ENCODE measurements at places on chromosomes 13 and 19.
A peak's percentile ranks its signal among the peaks of the same experiment; 100 is the strongest.

DNA sequence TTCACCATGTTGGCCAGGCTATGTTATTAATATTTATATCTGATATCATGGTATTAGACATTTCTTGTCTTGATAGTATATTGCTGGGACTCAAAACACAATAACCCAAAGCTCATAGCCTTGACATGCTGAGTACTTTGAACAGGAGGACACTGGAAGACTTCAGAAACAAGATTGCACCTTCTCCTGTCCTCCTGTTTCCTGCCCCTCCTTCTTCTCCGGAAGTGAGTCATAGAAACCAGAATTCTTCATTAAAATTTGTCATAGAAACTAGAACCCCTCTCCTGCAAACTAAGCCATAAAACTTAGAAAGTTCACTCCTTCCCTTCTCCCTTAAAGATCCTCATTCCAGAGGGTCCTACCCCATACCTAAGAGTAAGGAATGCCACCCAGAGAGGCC lies 400.2 kb downstream of the SLITRK5 start:
- DNase-seq: no peak

GRCh38 chr19:30107251-30107650 lies 165.2 kb downstream of the URI1 start:
- no peak for DNase-seq

- no peak for DNase-seq
Measured at GRCh38 chr19:10812902-10813404, 23.1 kb downstream of the TMED1 start.

- DNase-seq: no peak
Measured at GRCh38 chr19:4388337-4389063, 11.8 kb downstream of the SH3GL1 start.

- no peak for DNase-seq
Measured at GRCh38 chr13:88704600-88705275, 1033.6 kb downstream of the SLITRK5 start.

GRCh38 chr13:36975172-36975571 lies 24.0 kb downstream of the ALG5 start:
- no peak for DNase-seq

GRCh38 chr19:4955274-4955673 lies 13.6 kb upstream of the KDM4B start:
- DNase-seq: no peak

DNA sequence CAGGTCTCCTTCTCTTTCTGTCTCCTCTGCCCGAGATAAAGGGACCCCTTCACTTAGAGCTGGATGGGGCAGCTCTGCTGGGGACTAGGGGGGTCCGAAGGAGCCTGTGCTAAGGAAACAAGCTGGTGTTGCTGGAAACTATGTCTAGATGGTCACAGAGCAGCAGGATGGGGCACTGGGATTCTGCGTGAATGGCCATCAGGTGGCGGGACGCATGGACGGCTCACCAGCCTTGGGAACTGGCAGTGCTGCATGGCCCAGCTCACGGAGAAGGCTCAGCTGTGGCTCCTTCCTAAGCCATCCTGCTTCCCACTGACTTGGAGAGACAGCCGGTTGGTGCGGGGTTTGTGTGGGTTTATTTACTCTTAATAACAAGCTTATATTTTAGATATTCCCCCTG lies 411.8 kb downstream of the ZNF536 start:
- no peak for DNase-seq

- DNase-seq: no peak
Measured at GRCh38 chr13:29733147-29733611, 117.2 kb downstream of the UBL3 start.

- DNase-seq: no peak
Measured at GRCh38 chr19:30323904-30324303, 48.3 kb upstream of the ZNF536 start.

- peak; percentile 94 for DNase-seq
Measured at GRCh38 chr19:1241417-1242095, at the start of gene ATP5F1D. Gene ATP5F1D (plus strand): TSS chr19:1241751. CDS start chr19:1241851, 100 bp downstream.

GRCh38 chr13:22405891-22406290 lies 735.0 kb downstream of the FGF9 start:
- DNase-seq: no peak

- no peak for DNase-seq
Measured at GRCh38 chr19:1094655-1094977, 559 bp downstream of the POLR2E start.

DNA sequence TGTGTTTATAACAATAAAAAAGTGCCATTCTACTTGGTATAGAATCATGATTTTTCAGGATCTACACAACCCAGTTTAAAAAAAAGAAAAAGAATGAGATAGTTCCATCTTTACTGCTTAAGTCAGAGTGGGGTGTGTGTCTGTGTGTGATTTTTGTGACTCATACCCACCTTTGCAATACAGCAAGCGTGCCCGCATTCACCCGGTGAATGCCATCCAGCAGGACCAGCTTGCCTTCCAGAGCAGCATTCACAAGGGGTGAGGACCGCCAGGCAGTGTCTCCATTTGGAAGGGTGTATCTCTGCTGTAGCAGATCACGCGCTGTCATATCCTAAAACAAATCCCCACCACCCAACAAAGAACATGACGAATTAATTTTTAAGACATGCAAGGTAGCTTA lies 127.7 kb downstream of the VWA8 start:
- no peak for DNase-seq

DNA sequence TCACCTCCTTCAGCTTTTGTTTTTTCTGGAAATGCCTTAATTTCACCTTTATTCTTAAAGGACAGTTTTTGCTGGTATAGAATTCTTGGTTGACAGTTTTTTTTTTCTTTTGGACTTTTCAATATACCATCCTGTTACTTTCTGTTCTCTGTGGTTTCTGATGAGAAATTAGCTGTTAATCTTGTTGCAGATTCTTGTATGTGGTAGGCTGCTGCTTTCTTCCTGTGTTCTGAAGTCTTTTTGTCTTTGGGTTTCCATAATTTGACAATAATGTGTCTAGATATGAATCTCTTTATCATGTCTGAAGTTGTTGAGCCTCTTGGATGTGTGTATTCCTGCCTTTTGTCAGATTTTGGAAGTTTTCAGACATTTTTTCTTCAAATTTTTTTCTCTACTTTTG lies 12.0 kb downstream of the ZNF283 start:
- no peak for DNase-seq

GRCh38 chr13:24491845-24492244 lies 20.7 kb downstream of the PARP4 start:
- no peak for DNase-seq

DNA sequence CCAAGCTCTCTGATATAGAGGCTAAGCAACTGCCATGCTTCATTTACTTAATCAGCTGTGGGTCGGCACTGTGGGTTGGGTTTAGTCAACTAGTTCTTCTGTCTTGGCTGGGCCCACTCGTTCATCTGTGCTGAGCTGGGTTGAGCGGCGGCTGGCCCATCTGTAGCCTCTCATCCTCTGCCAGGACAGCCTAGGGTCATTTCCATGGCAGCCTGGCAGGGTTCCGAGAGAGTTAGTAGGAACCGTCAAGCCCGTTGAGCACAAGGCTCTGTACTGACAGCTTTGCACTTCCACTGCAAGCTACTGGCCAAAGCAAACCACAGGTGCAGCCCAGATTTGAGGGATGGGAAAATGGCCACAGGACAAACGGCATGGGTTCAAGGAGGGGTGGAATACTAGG lies 6.6 kb upstream of the ZNF835 start:
- DNase-seq: no peak

- peak; percentile 85 for DNase-seq
Measured at GRCh38 chr19:44212250-44212865, at the start of gene ZNF227. Gene ZNF227 (plus strand): TSS chr19:44212532. CDS start chr19:44217793, 5,261 bp downstream.

GRCh38 chr13:100514788-100515409 lies 73.7 kb downstream of the GGACT start:
- peak; percentile 87 for DNase-seq

GRCh38 chr13:26881154-26881553 lies 120.6 kb upstream of the GPR12 start:
- peak; percentile 65 for DNase-seq

- DNase-seq: no peak
Measured at GRCh38 chr13:45918597-45918996, 67.0 kb upstream of the SIAH3 start.

DNA sequence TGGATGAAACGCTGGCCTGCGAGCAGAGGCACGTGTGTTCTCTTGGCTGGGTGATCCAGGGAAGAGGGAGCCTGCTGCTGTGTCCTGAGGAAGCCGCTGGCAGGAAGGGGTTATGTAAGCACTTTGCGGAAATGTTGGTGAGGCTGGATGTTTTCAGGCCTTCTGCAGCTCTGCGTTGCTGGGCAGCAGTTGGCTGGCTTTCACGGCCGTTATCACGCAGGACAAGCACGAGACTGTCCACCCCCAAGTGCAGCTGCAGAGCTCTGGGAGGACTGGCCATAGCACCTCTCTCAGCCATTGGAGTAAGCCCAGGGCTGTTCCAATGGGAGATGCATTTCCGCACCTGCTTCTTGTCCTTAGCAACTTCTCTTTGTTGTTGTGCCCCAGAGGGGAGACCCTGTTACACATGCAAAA lies 146.9 kb upstream of the SOX21 start:
- DNase-seq: no peak

GRCh38 chr13:33274264-33274663 lies 11.3 kb downstream of the STARD13 start:
- DNase-seq: no peak

GRCh38 chr13:86541461-86541860 lies 742.2 kb upstream of the SLITRK6 start:
- no peak for DNase-seq

GRCh38 chr19:37251308-37252229 lies 33.6 kb downstream of the ZNF383 start:
- DNase-seq: peak; percentile 98

DNA sequence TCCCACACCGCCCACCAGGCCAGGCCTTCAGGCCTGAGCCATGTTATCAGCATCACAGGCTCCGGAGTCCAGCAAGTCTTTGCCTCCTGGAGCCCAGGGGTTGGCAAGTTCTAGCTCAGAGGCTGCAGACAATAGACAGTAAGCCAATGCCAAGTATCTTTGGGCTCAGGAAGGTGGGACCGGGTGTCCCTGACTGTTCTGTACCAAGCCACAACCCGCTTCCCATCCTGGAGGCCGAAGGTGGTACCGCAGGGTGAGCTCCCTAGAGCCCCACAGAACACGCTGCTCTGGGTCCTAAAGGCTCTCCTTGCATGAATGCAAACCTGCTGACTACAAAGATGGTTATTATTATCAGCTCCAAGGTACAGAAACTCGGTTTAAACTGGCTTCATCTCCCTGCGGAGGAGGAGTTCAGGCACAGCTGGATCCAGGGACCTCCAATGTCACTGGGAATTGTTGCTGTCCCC lies 5.5 kb upstream of the FSTL3 start:
- DNase-seq: no peak

DNA sequence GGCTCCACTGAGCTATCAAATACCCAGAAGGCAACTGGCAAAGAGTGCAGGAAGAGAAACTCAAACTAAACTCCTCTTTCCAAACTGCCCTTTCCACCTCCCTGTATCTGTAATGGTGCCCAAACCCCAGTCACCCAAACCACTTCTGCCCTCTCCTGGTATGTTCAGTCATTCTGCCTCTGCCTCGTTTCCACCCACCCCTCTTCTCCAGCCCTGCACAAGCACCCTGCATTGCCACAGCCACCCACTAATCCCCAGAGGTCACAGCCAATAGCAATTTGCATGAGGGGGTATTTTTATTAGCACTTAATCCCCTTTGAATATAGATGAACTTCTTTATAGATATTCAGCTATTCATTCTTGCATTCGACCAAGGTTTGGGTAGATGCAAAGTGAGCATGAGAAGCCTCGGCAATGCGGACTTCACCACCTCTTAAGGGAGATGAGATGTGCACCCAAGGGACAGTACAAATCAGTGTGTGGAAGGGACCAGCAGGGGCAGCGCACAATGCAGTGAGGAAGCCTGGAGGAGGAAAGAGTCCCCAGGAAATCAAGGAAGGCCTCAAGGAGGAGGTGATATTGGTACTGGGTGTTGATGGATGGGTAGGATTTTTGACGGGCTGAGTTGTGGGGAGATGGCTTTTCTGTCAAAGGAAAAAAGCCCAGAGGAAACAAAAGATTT lies 12.4 kb downstream of the TMEM272 start:
- DNase-seq: no peak

DNA sequence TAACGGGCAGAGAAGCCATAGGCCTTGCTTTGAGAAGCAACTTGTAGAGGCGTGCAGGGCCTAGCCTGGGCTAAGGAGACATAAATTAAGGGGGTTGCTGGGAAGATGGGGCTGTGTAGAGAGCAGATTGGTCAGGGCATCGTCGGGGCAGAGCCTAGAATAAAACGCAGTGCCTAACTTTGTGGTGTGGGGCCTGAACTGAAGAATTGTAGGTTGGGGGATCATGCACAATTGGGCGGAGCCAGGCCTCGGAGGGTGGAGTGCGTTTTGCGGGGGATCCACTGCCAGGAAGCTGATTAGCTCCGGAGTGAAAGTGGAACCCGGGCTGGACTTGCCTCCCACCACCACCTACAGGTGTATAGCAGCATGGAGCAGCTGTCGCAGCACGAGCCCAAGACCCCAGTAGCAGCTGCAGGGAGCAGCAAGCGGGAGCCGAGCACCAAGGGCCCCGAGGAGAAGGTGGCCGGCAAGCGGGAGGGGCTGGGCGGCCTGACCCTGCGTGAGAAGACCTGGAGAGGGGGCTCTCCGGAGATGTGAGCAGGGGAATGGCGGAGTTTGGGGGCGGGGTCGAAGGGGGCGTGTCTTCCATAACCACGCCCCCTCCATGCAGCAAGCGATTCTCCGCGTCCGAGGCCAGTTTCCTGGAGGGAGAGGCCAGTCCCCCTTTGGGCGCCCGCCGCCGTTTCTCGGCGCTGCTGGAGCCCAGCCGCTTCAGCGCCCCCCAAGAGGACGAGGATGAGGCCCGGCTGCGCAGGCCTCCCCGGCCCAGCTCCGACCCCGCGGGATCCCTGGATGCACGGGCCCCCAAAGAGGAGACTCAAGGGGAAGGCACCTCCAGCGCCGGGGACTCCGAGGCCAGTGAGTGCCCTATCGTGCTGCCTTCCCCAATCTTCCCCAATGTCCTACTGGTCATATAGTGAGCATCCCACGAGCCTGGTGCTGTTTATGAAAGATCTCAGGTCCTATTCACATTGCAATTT lies 13.8 kb downstream of the DNASE2 start:
- DNase-seq: no peak

DNA sequence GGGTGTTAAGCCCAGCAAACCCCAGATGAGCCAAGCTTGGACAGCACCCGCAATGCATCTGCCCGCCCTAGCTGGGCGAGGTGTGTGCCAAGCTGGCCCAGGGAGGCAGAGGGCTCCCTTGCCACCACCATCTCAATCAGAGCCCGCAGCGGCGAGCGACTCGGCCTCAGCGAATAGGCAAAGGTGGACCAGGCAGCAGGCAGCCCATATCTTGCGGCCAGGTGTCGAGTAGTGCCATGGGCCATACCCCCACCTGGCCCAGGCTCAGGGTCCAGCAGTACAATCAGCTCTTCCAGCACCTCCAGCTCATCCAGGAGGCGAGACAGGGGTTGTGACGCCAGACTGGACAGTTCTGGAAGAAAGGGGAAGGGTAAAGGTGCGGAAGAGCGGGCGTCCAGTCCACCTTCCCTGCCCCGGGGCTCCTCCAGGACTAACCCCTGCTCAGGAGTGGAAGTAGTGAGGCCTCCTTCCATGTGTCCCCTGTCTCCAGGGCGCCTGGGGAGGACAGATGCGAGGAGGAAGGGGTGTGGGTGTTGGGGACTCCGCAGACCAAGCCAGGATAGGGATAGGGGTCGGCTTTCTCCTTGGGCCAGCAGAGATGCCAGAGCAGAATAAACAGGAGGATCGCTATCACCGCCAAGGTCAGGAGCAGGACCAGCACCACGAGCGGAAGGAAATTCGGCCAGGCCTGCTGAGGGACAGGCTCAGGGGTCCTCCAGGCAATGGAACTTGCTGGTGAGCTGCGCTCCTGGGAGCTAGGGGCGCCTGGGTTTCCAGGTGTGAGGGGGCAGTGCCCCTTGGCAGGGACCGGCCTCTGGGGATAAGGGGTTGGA lies 2.8 kb downstream of the IGFLR1 start:
- no peak for DNase-seq

- DNase-seq: no peak
Measured at GRCh38 chr19:57642396-57643046, 9.6 kb downstream of the ZNF211 start.

Data from NCI-H345 (cell line).